ENCODE measurements at places on chromosomes 5 and 9.

DNA sequence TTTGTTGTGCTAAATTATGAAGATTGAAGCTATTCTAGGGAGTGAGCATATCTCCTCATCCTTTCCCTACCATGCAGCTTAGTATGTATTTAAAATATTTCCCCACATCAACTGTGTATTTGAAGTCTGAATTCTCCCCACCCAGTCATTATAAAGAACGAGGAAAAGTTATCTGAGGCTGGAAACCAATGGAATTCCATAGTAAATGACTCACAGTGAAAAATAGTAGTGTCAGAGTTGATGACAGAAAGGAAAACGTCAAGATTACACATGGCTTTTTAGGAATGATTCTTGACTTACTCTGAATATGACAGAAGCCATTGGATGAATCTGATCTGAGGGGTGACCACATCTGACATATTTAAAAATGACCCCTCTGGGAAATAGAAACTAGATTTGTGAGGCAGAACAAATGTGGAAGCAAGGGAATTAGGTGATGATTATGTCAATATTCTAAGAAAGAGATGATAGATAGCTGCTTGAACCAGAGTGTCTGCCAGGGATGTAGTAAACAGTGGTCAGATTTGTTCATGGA is 1768.9 kb upstream of the CDH9 start:
- no peak for DNase-seq

DNA sequence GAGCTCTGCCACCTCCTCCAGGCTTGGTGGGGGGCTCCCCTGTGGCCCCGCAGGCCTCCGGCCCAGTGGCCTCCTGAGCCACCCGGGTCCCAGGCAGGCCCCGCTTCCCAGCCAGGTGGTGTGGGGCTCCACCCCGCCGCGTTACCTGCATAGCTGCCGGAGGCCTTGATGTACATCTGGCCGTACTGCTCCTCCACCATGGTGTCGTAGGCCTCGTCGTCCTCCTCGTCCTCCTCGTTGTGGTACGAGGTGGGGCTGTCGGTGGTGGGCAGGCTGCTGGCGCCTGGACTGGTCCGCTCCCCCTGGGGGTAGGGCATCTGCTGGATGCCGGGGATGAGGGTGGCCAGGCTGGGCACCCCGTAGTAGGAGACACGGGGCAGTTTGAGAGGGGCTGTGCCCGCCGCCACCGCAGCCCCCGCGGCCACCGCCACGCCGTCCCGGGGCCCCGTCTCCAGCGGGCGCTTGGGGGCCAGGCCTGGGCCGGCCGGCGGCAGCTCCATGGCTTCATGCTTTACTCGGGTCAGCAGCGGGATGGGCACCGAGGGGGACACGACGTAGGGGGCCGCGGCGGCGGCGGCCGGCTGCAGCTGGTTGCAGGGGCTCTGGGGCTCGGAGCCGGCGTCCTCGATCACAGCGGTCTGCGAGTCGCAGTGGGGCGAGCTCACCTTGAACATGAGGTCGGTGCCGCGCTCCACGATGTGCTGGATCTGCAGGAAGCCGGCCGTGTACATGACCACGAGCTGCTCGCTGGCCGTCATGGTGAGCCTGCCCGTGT is 45.4 kb downstream of the NACC2 start:
- DNase-seq = no peak

DNA sequence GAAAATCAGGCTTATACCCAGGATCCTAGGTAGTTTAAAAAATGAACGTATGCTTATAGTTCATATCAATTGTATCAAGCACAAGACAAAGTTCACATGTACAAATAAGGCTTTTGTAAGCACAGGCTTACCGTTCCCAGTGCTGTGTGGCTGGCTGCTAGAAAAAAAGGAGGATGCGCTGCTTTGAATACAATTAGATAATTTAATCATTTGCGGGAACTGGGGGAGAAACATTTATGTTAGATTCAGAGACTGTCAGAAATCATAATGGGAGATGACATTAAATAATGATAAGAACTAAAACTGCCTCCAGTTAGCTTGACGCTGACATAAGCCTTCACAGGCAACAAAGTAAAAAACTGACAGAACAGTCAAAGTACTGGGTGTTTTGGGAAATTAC is 93.2 kb downstream of the FNBP1 start:
- DNase-seq = no peak

GRCh38 chr9:131773911-131774379 is 34.1 kb upstream of the RAPGEF1 start:
- DNase-seq = peak; percentile 24

- no peak for DNase-seq
These were observed 608.3 kb upstream of the NUDT12 start for GRCh38 chr5:104170926-104171325.

DNA sequence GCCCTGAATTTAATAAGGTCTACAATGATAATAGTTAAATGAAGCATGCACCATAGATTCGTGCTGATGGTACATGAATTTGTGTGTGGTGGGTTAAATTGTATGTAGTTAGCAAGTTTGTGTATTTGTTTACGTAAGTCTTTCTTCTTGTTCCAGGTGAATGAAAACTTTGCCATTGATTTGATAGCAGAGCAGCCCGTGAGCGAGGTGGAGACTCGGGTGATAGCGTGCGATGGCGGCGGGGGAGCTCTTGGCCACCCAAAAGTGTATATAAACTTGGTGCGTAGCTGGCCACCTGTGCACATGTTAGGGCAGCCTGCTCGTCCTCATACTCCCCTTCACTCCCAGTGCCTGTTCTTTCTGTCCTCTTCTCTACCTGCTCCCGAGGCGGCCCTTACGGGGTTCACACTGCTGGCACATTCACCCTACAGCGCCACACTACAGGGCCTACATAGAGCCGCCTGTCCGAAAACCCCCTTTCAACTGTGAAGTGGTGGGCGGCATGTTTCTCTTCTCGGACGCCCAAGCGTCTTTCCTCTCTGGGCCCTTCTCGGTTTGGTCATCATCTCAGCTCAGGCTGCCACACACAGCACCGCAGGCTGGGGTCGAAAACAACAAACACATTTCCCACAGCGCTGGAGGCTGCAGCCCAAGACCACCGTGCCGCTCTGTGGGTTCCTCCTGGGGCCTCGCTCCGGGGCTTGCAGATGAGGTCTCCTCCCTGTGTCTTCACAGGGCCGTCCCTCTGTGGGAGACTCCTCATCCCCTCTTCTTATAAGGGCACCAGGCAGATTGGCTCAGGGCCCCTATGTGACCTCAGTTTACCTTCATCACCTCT is 13.2 kb downstream of the NDUFS6 start:
- DNase-seq = no peak

DNA sequence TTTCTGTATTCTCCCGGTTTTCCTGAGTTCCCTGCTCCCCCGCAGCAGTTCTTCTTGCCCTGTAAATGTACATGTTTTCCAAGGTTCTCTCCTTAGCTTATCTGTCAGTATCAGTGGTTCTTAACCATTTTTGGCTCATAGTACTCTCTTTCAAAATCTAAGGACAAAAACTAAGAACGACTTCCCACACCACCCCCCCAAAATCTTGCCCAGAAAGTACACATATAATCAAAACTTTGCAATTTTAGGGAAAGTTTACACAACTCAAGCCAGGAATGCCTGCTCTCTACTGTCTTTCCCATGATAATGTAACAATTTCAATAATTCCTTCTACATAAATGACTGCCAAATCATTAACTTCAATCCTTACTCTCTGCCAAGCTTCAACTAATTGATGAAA is 4.5 kb downstream of the DCAF12 start:
- DNase-seq = no peak

DNA sequence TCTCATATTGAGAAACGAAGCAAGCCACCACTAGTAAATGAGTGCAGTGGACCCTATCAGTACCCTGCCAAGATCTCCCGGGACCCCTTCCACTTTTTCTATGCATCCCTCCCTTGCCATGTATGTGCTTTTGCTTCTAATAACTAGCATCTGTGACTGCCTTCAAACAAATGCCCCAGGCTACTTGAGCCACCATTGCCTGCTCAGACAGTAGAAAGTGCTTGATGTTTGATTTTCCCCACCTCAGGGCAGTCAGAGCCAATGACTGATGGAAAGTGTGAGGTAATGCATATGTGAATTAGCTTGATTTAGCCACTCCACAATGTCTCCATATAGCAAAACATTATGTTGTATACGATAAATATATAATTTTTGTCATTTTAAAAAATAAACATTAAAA is 797.3 kb upstream of the ACO1 start:
- DNase-seq = no peak

DNA sequence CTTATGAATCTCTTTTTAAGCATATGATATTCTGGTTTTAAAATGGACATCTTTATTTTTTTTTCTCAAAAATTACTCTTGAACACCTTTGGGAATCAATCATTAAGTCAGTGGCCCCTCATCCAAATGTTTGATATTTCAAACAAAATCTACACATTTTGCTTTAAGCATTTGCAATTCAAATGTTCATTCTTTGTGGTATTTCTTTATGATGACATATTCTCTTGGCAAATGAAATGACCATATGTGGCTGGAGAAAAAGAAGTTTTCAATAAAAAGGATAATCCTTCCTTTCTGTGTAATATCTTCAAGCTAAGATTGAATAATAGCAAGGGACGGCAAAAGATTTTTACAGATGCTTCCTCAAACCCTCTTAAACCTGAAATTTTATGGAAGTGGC is 420.8 kb downstream of the MTRR start:
- DNase-seq = no peak

- DNase-seq = no peak
These were observed 193.7 kb downstream of the TTC39B start for GRCh38 chr9:15113288-15113687.

GRCh38 chr5:57339521-57339920 is 143.1 kb downstream of the ACTBL2 start:
- DNase-seq = no peak

- DNase-seq = no peak
These were observed 7.6 kb upstream of the SPTLC1 start for GRCh38 chr9:92122800-92123199.

Data from GOT3 (cell line).